ENCODE measurements at places on chromosomes 1 and 21.
A peak's percentile ranks its signal among the peaks of the same experiment; 100 is the strongest.

- DNase-seq = no peak
These were observed 91.7 kb upstream of the GNG4 start for GRCh38 chr1:235741294-235741693.

GRCh38 chr21:45607909-45608295 is 35.6 kb upstream of the PCBP3 start:
- DNase-seq = peak; percentile 21

DNA sequence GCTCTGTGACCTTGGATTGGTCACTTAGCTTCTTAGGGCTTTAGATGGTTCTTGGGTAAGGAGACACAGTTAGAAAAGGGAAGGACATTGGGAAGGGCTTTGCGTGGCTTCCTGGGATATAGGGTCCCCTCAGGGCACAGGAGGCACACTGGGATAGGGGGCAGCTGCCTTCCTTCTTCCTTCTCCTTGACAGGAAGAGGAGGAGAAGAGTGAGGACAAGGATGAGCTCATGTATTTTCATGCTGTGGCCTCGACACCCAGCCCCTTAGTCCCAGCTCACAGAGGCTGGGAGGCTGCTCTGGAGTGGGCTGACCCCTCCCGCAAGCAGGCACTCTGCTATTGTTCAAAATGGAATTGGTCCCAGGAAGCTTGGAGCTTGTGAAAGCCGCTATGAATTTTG is 45.7 kb upstream of the POU3F1 start:
- DNase-seq = no peak

GRCh38 chr1:193009501-193009900 is 49.7 kb downstream of the UCHL5 start:
- no peak for DNase-seq

DNA sequence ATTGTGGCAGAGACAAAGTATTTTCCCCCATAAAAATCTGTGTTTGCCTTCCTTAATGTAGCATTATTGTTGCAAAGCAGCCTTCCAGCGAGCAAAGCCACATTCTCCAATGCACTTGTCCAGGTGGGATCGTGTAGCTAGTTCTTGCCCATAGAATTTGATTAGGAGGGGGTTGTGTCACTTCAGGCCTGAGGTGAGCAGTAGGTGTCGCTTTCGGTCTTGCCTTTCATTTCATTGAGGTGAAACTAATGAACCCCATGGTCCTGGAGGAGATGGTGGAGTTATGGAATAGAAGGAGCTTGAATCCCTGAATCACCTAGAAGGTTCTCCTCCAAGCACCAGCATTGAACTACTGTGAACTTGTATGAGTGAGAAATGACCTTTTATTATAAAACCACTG is 318.9 kb upstream of the PBX1 start:
- DNase-seq = no peak

GRCh38 chr1:236853921-236854604 is 59.0 kb downstream of the MTR start:
- no peak for DNase-seq

- DNase-seq = no peak
These were observed 84.4 kb downstream of the CATSPERE start for GRCh38 chr1:244545511-244545910.

DNA sequence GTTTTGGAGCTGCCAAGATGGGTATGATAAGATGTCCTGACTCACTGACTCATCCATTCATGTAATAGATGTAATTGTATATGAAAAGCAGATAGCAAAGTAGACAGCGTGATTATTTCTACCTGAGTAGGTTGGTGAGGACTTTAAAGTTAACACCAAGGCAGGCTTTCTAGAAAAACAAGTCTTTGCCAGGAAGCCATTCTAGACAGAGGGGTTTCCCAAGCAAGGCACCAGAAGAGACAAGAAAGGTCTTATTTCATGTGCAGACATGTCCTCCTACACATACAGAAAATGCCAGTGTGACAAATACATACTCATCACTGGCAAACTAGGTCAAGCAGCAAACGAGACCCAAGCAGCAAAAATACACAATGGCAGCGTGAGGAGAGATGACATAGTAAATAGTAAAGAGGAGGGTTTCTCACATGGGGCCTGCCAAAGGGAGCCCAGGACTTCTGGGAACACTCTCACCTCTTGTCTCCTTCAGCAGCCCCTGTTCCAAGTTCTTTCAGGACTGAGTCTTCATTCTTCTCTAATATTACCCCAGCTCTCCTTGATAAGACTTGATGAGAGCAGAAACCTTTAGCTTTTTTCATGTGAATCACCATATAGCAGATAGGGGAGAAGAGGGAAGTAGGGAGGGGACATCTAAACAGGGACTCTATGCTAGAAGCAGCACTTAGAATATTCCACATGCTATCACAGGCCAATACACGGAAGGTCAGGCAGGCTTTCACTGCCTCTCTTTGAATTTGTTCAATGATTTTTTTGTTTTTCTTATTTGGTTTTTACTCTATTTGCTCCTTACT is 114.6 kb upstream of the ATP1B1 start:
- no peak for DNase-seq

DNA sequence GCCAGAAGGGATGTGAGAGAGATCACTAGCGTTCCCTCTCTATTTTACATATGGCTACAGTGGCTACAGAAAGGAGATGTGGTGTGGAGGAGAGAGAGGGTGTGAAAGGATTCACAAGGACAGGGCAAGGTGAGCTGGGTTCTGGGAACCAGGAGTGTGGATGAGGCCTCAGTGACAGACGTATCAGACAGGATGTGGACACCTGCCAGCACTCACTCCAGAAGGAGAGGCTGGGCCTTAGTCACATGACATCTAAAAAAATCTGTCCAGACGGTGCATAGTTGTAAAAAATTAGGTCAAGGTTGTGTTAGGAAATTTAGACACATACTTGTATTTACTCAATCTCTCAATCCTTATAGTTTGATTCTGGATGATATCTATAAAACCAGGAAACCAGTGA is 10.6 kb downstream of the TRIM67 start:
- DNase-seq = peak; percentile 7

DNA sequence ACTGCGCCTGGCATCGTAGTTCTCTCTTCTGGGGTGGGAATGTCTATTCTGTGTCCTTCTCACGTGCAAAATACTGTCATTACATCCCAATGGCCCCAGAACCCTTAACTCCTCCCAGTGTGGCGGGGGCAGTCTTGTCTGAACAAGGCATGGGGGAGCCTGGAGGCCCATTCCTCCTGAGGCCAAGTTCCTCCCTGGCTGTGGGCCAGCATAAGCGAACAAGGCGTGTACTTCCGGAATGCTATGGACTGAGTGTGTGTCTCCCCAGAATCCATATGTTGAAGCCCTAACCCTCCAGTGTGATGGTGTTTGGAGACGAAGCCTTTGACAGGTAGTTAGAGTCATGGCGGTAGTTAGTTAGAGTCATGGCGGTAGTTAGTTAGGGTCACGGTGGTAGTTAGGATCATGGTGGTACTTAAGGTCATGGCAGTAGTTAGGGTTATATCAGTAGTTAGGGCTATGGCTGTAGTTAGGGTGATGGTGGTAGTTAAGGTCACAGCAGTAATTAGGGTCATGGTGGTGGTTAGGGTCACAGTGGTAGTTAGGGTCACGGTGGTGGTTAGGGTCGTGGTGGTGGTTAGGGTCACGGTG is 71.0 kb downstream of the PRKCZ start:
- DNase-seq = no peak

GRCh38 chr1:91729621-91730358 is 156.2 kb downstream of the TGFBR3 start:
- no peak for DNase-seq

DNA sequence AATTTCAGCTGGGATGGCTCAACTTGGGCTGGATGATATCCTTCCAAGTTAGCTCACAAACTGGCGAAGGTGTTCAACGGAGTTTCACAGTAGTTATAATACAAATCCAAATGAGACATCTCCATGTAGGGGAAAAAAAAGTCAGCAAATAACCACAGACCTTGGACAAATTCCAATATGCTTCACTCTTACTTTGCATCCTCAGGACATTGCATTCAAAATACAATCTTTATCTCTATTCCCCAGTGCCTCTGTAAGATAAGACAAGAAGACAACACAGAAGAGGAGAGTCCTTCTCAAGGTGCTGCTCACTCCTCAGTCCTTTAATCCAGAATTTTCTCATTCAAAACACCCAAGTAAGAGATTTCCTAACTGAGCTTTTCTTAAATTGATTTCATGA is 1797.7 kb downstream of the MRPL39 start:
- DNase-seq = no peak

DNA sequence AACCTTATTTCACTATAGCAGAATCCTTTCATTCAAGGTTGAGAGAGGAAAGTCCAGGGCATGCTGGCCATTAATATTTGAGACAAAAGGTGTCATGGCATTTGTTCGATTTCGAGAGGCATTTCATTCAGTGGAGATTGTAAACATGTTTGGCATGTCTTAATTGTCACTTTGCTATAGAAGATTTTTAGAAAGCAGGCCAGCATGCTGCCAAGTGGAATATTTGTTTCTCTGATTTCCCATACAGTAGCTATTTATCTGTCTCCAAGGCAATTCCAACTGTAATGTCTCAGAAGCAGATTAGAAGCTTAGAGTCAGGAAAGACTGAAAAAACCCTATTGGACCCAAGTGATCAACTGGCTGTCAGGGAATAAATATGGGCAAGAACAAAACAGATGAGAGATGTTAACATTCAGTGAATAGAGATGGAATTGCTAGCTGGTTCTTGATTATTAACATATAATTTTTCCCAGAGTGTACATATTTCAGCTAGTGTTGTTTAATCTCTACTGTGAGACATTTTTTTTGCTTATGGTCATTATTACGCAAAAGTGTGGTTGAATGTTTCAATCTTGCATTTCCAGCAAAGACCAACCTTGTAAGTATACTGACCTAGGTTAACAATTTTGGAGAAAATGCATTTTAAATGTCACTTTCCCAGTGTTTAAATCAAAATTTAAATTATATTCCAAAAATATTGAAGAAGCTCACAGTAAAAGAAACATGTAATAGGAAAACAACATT is 174.6 kb downstream of the KCNK2 start:
- DNase-seq = no peak

- DNase-seq = no peak
These were observed 95.6 kb downstream of the CD58 start for GRCh38 chr1:116474921-116475849.

Measured in coronary artery (tissue), 2 donors.